Hepatocyte (in vitro differentiated cells): ENCODE measurements at places on chromosomes 12 and 14. TPM values are rescaled to one million over a fixed set of nuclear protein-coding genes. Genes with fewer than 3 reads are reported as not detected.

DNA sequence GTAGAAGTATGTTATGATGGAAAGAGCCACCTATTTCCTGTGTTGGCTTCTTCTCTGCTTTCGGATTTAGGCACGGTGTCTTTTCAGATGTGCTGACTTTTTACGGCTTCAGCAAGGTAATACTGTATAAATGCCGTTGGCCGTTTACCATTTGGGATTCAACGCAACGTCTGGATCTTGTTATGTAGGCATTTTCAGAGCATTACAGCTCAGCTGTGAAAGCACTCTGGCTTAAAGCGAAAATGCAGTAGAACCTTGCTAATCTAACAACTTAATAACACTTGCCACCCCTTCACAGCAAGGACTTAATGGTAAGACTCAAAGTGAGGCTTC, 229.9 kb downstream of the EFCAB11 start:
- no peak for DNase-seq

DNA sequence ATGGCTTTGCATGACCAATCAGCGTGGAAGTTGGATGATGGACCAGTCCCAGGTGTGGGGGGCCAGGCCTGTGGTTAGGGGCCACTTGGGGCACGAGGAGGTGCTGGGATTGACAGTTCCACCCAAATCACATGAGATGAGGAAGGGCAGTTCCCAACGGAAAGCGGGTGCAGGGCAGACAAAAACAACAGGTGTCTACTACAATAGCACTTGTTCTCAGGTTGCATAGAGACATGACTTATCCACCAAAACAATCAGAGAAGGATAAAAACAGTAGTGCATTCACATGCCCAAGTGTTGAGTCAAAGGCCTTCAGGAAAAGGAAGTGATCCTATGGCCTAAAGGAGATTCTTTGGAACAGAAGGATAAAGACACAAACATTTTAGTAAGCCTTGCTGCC, 14.6 kb upstream of the EIF2B2 start:
- no peak for DNase-seq

- no peak for DNase-seq
Observed at GRCh38 chr14:88417594-88417993, 32.1 kb downstream of the SPATA7 start.

DNA sequence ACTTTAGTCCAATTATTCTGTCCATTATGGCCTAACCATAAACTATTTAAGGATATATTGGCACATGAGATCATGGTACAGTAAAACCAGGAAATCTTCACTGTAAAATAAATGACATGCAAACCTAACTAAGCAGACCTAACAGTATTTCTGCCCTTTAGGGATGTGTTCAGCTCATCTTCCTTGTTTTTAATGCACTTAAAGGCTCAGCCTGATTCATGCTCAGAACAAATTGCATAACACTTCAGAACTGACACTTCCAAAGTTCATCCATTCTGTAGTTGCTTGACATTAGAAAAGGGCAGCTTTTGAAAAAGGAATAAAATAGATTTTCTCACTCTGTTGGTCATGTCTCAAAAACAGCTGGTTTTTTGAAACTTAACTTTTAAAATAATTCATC, 708.5 kb downstream of the C12orf50 start:
- DNase-seq, result no peak

The IPO8 gene
- polyA plus RNA-seq, result 7.2 and 7.3 TPM in 2 replicates

- no peak for DNase-seq
Observed at GRCh38 chr12:21456291-21456780, 18.9 kb downstream of the PYROXD1 start.

DNA sequence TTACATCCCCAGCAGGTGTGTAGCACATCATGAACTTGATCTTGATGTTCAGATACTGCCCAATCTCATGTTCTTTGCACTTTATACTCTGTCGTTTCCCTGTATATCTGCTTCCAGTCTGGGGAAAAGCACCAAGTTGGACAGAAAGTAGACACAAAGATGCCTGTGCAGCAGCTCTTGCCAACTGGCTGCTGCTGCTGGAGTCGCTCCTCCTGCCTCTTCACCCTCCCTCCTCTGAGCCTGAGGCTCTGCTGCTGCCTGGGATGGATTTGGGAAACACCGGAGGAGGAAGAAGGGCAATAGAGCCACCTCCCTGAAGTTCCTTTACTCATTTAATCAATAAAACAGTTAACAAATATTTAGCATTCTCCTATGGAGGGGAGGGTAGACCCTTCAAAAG, 32.4 kb downstream of the ADCK1 start:
- DNase-seq, result no peak

DNA sequence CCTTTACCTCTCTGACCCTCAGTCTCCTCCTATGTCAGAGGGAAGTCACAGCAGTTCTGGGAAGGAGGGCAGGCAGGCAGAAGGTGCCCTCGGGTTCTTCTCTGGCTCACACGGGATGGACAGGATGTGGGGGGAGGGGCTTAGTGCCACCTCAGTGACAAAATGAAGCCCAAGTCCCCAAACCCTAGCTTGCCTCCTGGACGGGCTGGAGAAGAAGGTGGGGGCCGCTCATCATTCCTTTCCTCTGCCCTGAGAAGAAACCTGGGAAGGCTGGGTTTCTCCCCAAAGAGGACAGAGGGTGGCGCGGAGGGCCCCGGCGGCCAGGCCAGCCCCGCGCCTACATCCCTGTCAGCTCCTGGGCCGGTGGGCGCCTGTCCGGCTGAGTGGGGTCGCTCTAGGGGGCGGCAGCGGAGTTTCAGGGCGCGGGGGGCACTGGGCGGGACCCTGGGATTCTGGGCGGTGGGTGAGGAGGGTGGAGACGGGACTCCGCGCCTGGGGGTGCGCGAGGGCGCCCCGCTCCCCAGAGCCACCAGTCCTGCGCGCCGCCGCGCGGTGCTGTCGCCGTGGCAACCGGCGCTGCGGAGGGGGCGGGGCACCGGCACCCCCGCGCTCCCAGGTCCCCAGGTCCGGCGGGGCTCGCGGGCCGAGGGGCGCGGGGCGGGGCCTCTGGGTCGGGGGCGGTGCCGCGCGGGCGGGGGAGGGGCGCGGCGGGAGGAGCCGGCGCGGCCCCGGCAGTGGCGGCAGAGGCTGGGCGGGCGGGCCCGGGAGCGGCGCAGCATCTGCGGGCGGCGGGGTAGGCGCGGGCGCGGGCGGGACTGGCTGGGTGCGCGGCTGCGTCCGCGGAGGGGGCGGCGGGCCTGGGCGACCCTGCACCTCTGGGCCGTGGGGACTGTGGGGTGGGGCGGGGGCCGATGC, at the start of gene TMEM121:
Gene TMEM121 (plus strand): TSS at position 723 of the 915 bp plus-strand sequence. CDS start 2,252 bp downstream, outside the sequence.
- peak; percentile 34 for DNase-seq

The GLIPR1L1 gene
- 0.27 TPM in 1 of 2 replicates, not detected in the other for polyA plus RNA-seq

The TUNAR gene
- polyA plus RNA-seq, result not detected in 2 replicates

GRCh38 chr12:110123919-110124268, 263 bp upstream of the IFT81 start:
- DNase-seq, result no peak

DNA sequence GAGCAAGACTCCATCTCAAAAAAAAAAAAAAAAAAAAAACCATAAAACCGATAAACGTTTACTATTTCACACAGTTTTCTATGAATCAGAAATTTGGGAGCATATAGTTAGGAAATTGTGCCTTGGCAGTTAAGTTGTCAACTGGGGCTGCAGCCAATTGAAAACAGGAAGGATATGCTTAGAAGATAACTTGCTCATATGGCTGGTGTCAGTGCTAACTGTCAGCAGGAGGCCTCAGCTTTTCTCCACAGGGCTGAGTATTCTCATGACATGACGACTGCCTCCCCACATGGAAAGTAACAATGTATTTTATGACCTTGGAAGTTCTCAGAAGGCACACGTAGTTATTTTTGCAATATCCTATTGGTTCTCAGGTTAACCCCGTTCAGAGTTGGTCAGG, 29.6 kb upstream of the OR5AU1 start:
- DNase-seq, result no peak

DNA sequence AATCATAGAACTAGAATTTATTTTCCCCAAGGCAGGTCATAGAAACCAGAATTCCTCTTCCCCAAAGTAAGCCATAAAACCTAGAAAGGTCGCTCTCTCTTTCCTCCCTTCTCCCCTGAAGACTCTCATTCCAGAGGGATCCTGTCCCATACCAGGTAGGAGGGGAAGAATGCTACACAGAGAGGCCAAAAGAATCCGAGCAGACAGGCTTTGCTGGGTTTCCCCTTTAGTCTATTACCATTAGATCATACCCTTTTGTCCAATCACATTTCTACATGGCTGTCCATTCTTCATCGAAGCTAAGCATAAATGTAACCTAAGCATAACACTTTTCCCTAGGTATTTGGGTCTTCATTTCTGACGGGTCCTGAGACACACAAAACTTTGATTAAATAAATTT, 204.5 kb downstream of the SPTSSA start:
- no peak for DNase-seq

The PRMT5 gene
- polyA plus RNA-seq, result 54.1 and 72.3 TPM in 2 replicates

DNA sequence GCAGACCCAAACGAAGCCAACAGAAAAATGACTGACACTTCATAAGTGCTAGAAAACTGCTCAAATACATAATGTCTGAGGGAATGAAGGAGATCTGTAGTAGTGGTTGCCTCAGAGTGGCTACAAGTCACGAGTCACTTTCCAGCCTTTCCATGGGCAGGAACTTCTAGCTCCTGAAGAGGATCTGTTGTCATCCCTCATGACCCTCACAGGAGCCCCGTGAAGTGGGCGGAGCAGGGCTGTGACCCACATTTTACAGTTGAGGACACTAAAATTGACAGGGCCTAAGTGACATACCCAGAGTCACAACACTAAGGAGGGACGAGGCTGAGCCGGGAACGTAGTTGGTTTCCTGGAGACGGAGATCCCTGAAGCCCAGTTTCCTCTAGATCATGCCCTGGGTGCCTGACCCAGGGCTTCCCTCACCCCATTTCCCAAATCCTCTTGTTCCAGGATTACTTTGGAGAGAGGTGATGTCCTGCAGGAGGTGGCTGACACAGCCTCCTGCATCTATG, 45.8 kb upstream of the P2RX7 start:
- DNase-seq, result no peak

GRCh38 chr14:32225378-32225920, 22.4 kb upstream of the RNU6-8 start:
- DNase-seq, result no peak
